ENCODE measurements at places on chromosomes 4 and X.
A peak's percentile ranks its signal among the peaks of the same experiment; 100 is the strongest.

GRCh38 chr4:145099653-145100052 lies 1.5 kb downstream of the ABCE1 start:
- DNase-seq: no peak

DNA sequence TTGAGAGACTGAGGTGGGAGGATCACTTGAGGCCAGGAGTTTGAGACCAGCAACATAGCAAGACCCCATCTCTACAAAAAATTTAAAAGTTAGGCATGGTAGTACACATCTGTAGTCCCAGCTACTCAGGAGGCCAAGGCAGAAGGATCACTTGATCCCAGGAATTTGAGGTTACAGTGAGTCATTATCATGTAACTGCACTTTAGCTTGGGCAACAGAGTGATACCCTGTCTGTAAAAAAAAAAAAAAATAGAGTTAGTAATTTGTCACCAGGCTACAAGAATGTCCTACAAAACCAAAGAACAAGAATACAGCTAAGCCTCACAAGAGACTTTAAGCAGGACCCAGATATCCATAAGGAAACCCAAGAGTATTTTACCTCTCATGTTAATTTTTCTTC lies 27.0 kb upstream of the RAB28 start:
- DNase-seq: no peak

DNA sequence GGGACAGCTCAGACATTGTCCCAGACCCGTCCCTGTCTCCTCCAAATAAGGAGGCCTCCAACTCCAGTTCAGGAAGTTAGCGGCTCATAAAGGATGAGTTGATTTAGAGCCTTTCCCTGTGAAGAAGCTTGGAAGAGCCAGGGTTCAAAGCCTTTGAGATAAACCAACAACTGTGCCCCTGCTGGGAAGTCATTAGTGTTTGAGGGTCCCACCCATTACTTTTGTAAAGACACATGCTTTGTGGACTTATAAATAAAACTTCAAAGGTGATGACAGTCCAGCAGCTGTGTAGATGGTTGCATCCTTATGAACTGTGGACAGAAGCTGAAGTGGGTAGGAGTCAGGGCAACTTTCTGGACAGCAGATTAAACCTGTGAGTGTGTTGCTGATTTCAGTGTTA lies 86.0 kb upstream of the PGRMC2 start:
- no peak for DNase-seq

DNA sequence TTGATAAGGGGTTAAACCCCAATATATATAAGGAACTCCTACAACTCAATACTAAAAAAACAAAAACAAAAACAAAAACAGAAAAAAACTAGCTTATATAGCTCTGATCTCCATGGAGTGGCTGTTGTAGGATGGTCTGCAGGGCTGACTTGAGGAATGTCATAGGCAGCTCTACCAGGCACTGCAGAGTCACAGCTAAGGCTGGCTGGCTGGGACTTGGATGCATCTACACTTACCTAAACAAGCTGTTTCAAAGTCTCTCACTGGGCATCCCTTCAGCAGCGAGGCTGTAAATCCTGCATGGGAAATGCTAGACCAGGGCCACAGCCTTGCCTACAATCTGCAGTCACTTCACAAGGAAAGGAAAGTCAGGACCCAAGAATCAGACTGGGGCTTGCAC lies 61.3 kb downstream of the HOPX start:
- DNase-seq: no peak

- no peak for DNase-seq
These were observed 111.8 kb upstream of the STIM2 start for GRCh38 chr4:26748811-26749210.

DNA sequence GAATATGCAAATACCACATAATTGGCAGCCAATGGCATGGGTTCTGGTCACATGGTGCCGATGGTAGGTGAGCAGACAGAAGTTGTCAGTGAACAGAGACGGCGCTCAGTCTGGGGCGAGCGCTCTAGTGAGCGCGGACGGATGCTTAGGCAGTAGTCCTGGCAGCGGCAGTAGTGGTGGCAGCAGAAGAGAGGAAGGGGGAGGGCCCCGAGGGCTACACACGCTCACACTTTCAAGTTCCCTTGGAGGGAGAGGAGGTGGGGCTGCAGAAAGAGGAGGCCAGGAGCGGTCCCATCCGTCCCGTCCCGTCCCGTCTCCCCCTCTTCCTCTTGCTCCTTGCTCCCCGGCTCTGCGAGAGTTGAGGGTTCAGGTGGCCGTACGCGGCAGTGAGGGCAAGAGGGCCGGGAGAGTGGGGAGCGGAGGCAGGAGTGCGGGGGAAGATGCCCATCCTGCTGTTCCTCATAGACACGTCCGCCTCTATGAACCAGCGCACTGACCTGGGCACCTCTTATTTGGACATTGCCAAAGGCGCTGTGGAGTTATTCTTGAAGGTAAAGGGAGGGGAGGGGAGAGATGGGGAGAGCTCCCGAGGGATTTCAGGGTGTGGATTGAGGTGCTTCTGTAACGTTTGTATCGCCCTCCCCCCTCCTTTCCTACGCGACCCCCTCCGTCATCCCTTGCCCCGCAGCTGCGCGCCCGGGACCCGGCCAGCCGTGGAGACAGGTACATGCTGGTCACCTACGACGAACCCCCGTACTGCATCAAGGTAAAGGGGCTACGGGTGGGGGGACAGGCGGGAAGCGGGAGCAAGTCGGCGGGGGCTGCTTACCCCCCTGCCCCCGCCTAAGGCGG lies at the start of gene INTS6L:
TSS of gene INTS6L (plus strand) at position 108 of the 852 bp plus-strand sequence. CDS start at position 441, 333 bp downstream.
- DNase-seq: peak; percentile 77

GRCh38 chr4:164596927-164597326 lies 157.0 kb upstream of the SMIM31 start:
- no peak for DNase-seq

GRCh38 chr4:51963841-51964517 lies 56.2 kb downstream of the LRRC66 start:
- no peak for DNase-seq

- no peak for DNase-seq
These were observed 305.3 kb downstream of the FRMPD4 start for GRCh38 chrX:12443534-12444098.

GRCh38 chrX:115449742-115450141 lies 111.2 kb upstream of the PLS3 start:
- DNase-seq: no peak

- DNase-seq: peak; percentile 93
These were observed 90.1 kb downstream of the IRF2 start for GRCh38 chr4:184384056-184384809.

DNA sequence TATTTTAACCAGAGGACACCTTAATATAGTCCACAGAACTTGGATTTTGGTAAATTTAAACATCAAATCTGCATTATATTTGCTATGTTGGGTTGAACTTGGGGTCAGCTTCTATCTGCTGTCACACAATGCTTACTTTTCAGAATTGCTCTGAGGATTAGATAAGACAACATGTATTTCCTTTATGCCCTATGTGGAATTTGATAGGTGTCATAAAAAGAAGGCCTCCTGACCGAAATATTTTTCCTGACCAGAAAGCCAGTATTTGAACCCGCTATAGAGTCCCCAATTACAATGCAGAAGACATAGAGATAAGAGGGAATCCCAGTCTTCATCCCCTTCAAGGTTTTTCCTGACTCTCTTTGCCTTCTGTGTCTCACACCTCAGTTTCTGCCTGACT lies 4.1 kb downstream of the MTTP start:
- DNase-seq: no peak

GRCh38 chrX:24153178-24153795 lies 3.8 kb downstream of the ZFX start:
- no peak for DNase-seq
